Mesothelial cell of epicardium (in vitro differentiated cells): ENCODE measurements at places on chromosomes 16 and 17. TPM values are rescaled to one million over a fixed set of nuclear protein-coding genes. Genes with fewer than 3 reads are reported as not detected.

DNA sequence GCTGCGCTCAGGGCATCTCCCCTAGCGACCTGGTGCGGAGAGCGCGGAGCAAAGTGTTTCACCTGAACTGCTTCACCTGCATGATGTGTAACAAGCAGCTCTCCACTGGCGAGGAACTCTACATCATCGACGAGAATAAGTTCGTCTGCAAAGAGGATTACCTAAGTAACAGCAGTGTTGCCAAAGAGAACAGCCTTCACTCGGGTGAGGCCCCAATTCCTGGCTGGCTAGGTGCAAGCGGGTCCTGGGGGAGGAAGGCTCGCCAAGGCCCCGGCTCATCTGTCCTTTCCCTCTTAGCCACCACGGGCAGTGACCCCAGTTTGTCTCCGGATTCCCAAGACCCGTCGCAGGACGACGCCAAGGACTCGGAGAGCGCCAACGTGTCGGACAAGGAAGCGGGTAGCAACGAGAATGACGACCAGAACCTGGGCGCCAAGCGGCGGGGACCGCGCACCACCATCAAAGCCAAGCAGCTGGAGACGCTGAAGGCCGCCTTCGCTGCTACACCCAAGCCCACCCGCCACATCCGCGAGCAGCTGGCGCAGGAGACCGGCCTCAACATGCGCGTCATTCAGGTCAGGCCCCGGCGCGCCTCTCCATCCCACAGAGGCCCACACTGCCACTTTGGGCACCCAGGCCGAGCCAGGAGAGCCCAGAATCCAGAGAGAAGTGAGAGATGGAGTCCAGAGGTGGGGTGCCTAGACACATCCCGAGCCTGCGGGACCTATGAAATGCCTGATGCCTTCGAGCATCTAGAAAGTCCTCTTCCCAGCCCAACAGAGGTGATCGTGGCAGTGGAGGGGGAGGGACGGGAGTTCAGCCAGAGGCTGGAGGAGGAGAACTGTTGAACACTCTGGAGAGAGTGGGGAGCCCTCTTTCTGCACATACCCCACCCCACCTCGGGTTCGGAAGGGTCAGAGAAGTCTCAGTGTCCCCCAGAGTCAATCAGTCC is 3.3 kb downstream of the LHX1 start:
- no peak overlapping the region for H3K27ac ChIP-seq
- peaks cover 34% of the 10 kb centered on the region for H3K4me1 ChIP-seq
- H3K27me3 ChIP-seq: peaks cover 99% of the 10 kb centered on the region
- no peak for DNase-seq
- H3K4me3 ChIP-seq: no peak overlapping the region

METTL16 gene
- 39.6 to 42.3 TPM (median 41.8 TPM) in 3 replicates for total RNA-seq

- no peaks in the 10 kb centered on the region for H3K27me3 ChIP-seq
- DNase-seq: no peak
- no peak overlapping the region for H3K4me3 ChIP-seq
- peaks cover 1% of the 10 kb centered on the region for H3K36me3 ChIP-seq
- peaks cover 28% of the 10 kb centered on the region for H3K4me1 ChIP-seq
These were observed 20.9 kb downstream of the MXRA7 start for GRCh38 chr17:76689859-76690258.

DNA sequence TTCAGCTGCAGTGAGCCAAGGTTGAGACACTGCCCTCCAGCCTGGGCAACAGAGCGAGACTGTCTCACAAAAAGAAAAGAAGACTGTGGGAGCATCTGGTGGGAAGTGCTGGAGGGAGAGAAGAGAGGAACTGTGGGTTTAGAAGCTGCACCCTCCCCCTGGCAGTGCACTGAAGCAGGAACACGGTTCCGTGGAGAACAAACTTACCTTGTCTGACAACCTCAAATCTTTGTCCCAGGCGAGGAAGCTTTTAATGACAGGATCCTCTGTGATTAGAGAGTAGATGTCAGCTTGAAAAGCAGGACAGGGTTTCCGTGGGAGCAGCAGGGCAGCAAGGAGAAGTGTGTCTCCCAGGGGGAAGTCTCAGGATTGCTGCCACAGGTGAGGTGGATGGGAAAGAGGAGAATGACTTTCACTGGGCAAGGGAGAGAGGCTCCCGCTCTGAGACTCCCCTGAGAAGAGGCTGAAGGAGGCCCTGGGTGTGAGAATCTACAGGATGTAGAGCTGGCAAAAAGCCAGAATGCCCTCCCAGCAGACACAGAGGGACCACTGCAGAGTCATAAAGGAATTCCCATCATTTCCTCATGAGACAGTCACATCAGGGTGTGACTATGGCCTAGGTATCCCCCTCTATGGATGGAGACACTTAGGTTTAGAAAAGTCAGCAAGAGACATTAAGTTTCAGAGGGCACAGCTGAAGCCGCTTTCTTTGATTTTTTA is 22.9 kb downstream of the PRR11 start:
- no peaks in the 10 kb centered on the region for H3K27me3 ChIP-seq
- H3K36me3 ChIP-seq: peaks cover 8% of the 10 kb centered on the region
- no peak overlapping the region for H3K27ac ChIP-seq
- H3K4me3 ChIP-seq: no peak overlapping the region

GRCh38 chr16:10827691-10828341 is 9.2 kb upstream of the TVP23A start:
- no peak overlapping the region for H3K4me3 ChIP-seq
- DNase-seq: no peak
- H3K27ac ChIP-seq: peak overlapping the region; percentile 92
- H3K36me3 ChIP-seq: no peaks in the 10 kb centered on the region
- no peaks in the 10 kb centered on the region for H3K27me3 ChIP-seq

CHRNB1 gene
- 15.9 to 17.7 TPM (median 16.0 TPM) in 3 replicates for total RNA-seq

DNA sequence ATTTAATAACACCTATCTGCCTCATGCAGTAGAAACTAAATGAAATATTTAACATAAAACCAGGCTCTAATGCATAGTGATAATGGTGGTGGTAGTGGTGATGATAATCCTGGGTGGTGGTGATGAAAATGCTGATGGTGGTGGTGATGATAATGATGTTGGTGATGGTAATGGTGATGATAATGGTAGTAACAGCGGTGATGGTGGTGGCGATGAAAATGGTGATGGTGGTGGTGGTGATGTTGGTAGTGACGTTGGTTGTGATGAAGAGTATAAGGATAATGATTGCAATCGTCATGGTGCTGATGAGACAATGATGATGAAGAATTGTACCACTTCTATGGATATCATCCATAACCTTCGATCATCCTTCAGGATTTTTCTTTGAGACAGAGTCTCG is 173.7 kb upstream of the CDH11 start:
- no peak for DNase-seq
- no peak overlapping the region for H3K27ac ChIP-seq
- peaks cover 25% of the 10 kb centered on the region for H3K4me1 ChIP-seq
- no peaks in the 10 kb centered on the region for H3K36me3 ChIP-seq

FOXN1 gene
- total RNA-seq: 0.34 to 0.42 TPM (median 0.34 TPM) in 3 replicates

- no peaks in the 10 kb centered on the region for H3K27me3 ChIP-seq
- no peak overlapping the region for H3K27ac ChIP-seq
- DNase-seq: no peak
These were observed 32.1 kb downstream of the TANC2 start for GRCh38 chr17:62998166-62998565.

DNA sequence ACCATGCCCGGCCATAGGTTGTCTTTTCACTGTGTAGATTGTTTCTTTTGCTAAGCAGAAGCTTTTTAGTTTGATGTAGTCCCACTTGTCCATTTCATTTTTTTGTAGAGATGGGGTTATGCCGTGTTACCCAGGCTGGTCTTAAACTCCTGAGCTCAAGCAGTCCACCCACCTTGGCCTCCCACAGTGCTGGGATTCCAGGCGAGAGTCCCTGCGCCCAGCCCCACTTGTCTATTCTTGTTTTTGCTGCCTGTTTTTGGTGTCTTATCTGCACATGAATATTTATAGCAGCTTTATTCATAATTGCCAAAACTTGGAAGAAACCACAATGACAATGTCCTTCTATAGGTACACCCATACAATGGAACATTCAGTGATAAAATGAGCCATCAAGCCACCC is 18.8 kb upstream of the SBK1 start:
- H3K27ac ChIP-seq: no peak overlapping the region
- DNase-seq: no peak
- no peak overlapping the region for H3K4me3 ChIP-seq
- no peaks in the 10 kb centered on the region for H3K4me1 ChIP-seq
- no peaks in the 10 kb centered on the region for H3K36me3 ChIP-seq

DNA sequence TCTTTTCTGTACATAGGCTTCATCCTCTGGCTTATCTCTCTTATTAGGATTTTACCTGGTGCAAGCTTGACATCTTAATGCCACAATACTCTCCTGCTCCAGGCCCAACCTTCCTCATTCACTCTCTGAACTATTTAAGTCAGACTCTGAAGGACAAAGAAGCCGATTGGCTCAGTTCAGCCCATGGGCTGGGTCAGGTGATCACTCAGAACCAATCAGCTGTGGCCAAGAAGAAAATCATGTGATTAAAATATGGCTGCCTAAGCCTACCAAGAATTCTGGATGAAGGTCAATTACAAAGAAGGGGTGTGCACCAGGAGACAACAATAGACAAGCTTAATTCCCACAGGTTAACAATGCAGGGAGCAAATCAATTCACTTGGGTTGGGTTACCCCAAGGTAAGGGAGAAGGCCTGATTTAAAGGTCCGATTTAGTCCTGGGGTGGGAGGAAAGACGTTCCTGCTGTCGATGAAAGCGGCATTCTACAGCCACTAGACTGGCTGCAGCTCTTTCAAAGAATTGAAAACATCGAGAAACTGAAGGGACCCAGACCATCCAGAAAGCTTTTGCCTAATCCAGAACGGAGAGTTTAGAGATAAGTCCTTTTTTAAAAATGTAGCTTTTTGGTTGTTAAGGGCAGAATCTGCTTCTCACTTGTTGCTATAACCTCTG is 42.9 kb upstream of the NFAT5 start:
- peaks cover 19% of the 10 kb centered on the region for H3K4me1 ChIP-seq
- no peaks in the 10 kb centered on the region for H3K27me3 ChIP-seq
- no peak overlapping the region for H3K27ac ChIP-seq
- no peaks in the 10 kb centered on the region for H3K36me3 ChIP-seq
- no peak for DNase-seq

ITGA2B gene
- 12.2 to 15.9 TPM (median 13.6 TPM) in 3 replicates for total RNA-seq

TCAP gene
- 1.6 to 3.0 TPM (median 2.3 TPM) in 3 replicates for total RNA-seq

DNA sequence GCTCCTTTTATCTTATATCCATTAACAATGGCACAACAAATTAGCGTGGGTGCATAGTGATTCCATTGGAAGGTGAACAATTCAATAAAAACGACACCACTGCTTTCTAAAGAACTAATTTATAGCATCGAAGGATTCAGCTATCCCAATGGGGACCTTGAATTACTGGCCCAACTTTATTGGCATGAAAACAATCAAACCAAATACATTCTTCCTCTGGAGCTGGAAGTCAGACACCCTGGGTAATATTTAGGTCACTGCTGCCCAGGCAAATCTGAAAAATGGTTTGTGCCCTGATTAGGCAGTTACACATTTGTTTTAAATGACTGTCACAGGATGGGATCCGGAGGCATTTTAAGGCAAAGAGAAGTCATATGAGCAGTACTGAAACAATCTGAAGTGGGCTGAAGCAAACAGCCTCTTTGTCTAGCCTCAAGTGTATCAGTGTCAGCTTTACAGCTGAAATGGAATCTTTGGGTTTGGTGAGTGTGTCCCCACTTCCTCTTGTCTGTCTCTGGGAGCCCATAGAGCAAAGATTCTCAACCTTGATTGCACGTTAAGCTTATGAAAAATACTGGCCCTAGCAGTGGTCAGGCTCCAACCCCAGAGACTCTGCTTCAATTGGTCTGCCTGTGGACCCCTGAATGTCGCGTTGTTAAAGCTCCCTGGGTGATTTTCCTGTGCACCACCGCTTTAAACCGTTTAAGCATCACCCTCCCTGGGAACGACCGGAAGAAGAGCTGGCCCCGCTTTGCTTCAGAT is 30.3 kb downstream of the CDK5R1 start:
- peaks cover 26% of the 10 kb centered on the region for H3K4me1 ChIP-seq
- no peak overlapping the region for H3K27ac ChIP-seq
- no peak for DNase-seq
- H3K27me3 ChIP-seq: no peaks in the 10 kb centered on the region
- H3K4me3 ChIP-seq: no peak overlapping the region
- no peaks in the 10 kb centered on the region for H3K36me3 ChIP-seq

GRCh38 chr16:73288520-73288919 is 240.6 kb upstream of the ZFHX3 start:
- no peak overlapping the region for H3K4me3 ChIP-seq
- H3K4me1 ChIP-seq: peaks cover 6% of the 10 kb centered on the region
- H3K27ac ChIP-seq: no peak overlapping the region
- H3K36me3 ChIP-seq: no peaks in the 10 kb centered on the region
- H3K27me3 ChIP-seq: peaks cover 6% of the 10 kb centered on the region

GRCh38 chr16:57576429-57576870 is 34.0 kb downstream of the ADGRG5 start:
- no peak overlapping the region for H3K4me3 ChIP-seq
- H3K27me3 ChIP-seq: no peaks in the 10 kb centered on the region
- peaks cover 26% of the 10 kb centered on the region for H3K4me1 ChIP-seq
- DNase-seq: peak; percentile 87
- H3K36me3 ChIP-seq: no peaks in the 10 kb centered on the region

DNA sequence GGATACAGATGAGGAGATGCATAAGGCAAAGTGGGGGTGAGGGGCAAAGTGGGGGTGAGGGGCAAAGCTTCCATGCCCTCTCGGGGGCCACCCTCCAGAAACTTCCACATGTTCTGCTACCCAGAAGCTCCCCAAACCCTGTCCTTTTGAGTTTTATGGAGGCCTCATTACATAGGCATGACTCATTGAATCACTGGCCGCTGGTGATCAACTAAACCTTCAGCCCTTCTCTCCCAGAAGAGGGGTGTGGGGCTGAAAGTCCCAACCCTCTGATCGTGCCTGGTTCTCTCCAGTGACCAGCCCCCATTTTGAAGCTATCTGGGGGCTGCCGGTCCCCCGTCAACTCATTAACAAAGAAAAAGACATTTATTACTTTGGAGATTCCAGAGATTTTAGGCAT is 27.5 kb downstream of the ITGAE start:
- no peak overlapping the region for H3K27ac ChIP-seq
- no peaks in the 10 kb centered on the region for H3K27me3 ChIP-seq
- no peak overlapping the region for H3K4me3 ChIP-seq
- no peaks in the 10 kb centered on the region for H3K4me1 ChIP-seq

DNA sequence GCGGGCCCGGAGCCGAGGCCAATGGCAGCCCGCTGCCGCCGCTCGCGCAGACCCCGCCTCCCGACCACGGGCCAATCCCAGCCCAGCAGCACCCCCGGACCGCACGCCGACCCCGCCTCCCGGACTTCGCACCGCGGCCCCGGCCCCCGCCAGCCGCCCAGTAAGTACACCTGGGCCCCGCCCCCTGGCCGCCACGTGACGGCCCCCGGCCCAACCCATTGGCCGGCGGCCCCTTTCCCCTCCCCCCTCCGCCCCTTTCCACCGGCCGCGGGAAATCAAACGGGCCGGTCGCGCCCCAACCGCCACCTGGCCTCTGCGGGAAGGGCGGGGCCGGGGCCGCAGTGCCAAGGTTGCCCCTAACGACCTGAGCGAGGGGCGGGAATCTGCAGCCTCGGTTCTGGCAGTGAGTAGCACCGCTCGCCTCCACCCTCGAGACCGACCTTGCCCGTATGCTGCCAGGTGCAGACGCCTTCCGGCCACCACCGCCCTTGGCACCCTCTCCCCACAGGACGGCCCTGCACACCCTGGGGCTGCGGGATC is at the start of gene YBX2:
TSS of gene YBX2 (minus strand) at position 26 of the 540 bp plus-strand sequence. CDS start 139 bp downstream, outside the sequence.
- H3K27ac ChIP-seq: no peak within 1 kb of the TSS
- H3K4me1 ChIP-seq: peaks cover 25% of the 10 kb centered on the region
- peak within 1 kb of the TSS; percentile 60 for H3K4me3 ChIP-seq
